ENCODE measurements at places on chromosomes 2 and 18.

DNA sequence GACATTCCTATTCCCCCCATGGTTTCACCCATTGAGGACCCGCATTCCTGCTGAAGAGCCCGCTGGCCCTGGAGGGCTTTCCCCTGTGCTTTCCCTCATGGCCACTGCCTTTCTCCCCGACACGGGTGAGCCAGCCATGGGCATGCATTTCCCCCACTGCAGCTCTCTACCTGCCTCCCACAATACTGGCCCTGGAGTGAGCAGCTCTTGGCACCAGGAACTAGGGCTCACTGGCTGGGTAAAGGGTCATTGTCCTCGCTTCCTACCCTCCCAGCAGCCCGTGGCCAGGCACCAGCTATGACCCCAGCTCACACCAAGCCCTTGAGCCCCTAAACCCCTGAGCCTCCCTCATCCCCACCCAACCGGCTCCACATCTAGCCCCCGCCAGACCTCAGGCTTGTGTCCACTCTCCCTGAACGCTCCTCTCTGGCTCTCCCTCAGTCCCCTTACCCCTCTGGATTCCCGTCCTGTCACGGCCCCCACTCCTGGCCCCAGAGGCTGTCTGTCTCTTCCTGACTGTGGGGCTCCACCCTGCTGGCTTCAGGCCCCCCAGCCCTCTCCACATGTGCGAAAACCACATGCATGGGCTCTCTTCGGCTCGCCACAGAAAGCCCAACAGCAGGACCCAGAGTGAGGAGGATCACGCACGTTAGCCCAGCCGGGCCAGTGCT lies 199.8 kb downstream of the ZFP36L2 start:
- no peak for DNase-seq

DNA sequence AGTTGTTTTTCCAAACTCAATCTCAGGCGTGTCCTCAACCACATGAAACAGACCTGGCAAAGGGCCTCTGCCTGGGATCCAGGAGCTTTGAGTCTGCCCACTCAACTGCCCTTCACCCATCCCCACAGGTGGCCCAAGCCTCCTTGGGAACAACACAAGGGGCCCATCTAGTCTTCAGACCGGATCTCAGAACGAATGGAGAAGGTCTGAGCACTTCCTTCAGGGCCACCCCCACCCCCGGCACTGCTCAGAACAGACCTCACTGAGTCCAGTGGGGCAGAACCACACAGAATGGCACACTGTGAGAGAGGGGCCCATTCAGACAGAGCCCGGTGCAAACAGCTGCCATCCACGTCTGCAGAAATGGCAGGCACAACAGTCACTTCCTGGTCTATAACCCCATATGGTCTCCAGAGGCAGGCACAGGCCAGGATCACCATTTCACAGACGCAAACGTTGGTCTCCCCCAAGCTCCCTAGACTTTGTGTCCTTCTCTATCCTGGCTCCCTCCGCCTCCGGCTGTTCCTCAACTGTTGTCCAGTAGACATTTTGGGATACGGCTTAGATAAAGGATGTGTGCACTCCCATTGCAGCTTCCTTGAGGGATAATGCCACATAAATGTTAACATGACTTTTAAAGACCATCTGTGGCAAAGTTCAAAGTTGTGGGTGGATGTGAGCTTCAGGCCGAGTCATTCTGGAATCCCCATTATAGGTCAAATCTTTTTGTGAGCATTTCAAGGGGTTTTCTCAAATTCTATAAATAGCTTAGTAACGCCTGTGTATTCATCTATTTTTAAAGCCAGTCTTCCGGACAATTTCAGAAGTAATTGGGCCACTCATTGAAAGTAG lies 149.7 kb downstream of the SMAD7 start:
- no peak for DNase-seq

- no peak for DNase-seq
These were observed 783.6 kb downstream of the CBLN2 start for GRCh38 chr18:71760541-71760940.

GRCh38 chr2:21821672-21822227 lies 698.0 kb downstream of the TDRD15 start:
- DNase-seq = no peak

- DNase-seq = no peak
These were observed 63.9 kb downstream of the GYPC start for GRCh38 chr2:126719833-126720351.

GRCh38 chr2:28750316-28751251 lies 1.0 kb upstream of the PPP1CB start:
- peak; percentile 46 for DNase-seq

- no peak for DNase-seq
These were observed 240.5 kb downstream of the MREG start for GRCh38 chr2:215772634-215773563.

- DNase-seq = no peak
These were observed 90.4 kb upstream of the NOSTRIN start for GRCh38 chr2:168712053-168712452.

DNA sequence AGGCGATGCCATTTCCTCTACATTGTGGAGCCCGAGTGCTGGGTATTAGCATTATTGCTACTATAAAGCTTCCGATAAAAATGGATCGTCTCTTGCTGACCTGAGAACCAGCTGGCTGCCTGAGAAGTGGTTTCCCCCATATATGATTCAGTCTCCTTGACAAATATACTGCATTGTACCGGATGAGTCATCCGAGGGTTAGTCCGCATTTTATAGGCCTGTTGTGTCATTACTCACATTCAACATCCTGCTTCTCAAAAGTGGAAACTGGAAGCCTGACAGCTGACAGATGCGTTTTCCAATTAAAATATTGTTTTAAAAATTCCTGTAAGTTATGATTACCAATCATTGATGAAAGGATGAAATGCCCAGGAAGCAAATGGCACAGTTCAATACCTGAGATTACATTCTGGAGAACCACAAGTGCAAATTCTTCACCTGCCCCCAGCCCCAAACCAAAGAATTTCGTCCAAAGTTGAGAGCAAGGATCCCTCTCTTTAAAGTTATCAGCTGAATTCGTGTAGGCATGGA lies 65.7 kb downstream of the SPRED2 start:
- peak; percentile 99 for DNase-seq

DNA sequence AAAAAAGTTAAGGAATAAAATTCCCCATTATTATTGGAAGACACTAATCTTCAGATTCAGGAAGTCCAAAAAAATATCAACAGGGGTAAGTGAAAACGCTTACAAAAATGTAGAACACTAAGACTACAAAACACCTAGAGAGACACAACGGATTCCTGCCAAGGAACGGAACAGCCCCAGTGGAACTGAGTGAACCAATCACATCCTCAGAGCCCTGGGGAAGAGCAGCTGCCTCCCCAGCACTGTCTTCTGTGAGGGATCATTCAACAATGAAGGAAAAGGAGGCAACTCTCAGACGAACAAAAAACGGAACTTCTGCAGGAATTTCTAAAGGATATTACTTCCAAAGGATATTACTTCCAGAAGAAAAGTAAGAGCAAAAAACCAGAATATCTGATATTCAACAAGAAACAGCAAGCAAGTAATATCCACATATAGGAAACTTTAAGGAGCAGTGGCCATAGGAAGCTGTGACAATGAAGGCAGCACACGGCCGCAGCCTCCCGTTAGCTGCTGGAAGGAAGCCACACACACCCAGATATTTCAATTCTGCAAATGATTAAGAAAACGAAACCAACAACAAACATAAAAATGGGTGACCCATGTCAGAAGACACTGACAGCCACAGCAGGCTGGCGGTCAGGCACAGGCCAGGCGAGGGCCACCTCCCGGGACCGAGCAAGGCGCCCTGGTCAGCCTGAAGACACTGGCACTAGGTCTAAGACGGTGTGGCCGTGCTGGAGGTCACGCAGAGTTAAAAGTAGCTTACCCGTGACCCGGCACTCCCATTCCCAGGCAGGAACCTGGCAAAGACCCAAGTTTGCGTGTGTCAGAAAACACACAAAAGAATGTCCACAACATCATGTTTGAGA lies 81.8 kb downstream of the HDAC4 start:
- DNase-seq = peak; percentile 42

GRCh38 chr2:188293601-188294351 lies 2.1 kb downstream of the GULP1 start:
- DNase-seq = peak; percentile 38

DNA sequence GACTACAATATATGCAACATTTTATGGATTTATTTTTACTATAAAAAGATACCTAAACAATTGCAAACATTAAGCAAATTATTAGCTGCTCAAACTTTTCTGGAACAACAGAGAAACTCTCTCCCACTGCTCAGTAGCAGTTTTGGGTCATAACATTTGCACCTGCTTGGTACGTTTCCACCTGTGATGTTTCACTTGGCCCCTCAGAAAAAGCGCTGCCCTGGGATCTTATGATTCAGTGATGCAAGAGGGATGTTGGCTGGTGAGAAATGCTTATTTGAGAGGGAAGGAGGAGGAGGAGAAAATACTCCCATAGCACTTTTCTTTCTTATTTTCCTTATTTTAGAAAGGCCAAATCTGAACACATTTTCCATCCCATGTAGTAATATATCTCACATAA lies 9.2 kb downstream of the IRS1 start:
- DNase-seq = no peak

GRCh38 chr2:169093535-169093934 lies 24.2 kb downstream of the DHRS9 start:
- DNase-seq = no peak

- no peak for DNase-seq
These were observed 62.9 kb upstream of the POU3F3 start for GRCh38 chr2:104790901-104791495.

DNA sequence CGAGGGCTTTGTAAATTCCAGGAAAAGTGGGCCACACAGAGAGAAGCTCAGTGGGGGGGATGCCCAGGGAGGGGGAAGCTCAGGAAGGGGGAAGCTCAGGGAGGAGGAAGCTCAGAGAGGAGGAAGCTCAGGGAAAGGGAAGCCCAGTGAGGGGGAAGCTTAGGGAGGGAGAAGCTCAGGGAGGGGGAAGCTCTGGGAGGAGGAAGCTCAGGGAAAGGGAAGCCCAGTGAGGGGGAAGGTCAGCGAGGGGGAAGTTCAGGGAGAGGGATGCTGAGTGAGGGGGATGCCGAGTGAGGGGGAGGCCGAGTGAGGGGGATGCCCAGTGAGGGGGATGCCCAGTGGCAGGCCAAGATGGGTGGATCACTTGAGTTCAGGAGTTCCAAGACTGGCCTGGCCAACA lies 821 bp upstream of the CHRNG start:
- DNase-seq = no peak

GRCh38 chr2:224562831-224563230 lies 22.3 kb downstream of the CUL3 start:
- no peak for DNase-seq

- no peak for DNase-seq
These were observed 106.2 kb downstream of the CCDC141 start for GRCh38 chr2:178943745-178944144.

DNA sequence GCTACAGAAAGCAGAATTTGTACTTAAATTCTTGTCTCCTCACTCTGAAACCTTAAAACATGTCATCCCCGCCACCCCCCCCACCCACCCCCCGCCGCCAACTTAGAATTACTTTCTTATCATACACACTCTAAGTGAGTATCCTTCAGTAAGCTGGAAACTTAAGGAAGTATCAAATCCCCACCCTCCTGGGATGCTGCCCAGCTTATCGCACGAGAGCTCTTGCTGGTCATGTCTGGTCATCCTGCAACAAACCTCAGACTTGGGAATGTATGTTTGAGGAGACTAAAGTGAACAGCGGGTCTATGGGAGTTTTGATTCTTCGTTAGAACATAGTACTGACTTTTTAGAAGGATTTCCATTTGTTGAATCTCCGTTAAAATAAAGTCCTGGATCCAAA lies 203.3 kb downstream of the PTGR3 start:
- DNase-seq = no peak

DNA sequence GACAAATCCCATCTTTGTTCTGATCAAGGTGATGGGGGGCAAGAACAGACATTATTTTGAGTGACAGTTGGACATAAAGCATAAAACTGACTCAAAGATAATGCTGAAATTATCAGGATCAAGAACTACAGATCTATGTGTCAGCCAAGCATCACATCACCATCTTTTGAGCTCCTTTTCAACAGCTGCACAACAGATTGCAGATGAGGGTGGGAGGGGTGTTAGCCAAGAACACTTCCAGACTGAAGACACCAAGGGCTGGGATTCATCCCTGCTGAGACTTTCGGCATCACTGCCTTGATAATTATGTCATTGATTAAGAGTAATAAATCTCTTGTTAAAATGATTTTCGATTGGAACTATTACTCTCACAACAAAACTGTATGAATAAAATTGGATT lies 191.5 kb upstream of the NETO1 start:
- DNase-seq = no peak

DNA sequence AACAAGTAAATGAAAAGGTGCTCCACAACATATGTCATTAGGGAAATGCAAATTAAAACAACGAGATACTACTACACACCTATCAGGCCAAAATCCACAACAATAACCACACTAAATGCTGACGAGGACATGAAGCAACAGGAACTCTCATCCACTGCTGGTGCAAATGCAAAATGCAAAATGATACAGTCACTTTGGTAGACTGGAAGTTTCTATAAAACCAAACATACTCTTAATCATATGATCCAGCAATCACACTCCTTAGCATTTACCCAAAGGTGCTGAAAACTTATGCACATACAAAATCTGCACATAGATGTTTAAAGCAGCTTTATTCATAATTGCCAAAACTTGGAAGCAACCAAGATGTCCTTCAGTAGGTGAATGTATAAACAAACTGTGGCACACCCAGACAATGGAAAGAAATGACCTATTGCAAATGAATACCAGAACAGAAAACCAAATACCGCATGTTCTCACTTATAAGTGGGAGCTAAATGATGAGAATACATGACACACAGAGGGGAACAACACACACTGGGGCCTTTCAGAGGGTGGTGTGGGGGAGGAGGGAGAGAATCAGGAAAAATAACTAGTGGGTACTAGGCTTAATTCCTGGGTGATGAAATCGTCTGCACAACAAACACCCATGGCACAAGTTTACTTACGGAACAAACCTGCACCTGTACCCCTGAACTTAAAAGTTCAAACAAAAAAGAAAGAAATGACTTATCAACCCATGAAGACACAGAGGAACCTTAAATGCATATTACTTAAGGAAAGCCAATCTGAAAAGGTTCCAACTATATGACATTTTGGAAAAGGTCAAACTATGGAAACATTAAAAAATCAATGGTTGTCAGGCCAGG lies 80.4 kb downstream of the ASXL2 start:
- no peak for DNase-seq

- peak; percentile 8 for DNase-seq
These were observed 769 bp downstream of the FKBP1B start for GRCh38 chr2:24050041-24050979.

- peak; percentile 99 for DNase-seq
These were observed 68.3 kb upstream of the MRPS9 start for GRCh38 chr2:104969564-104969963.

GRCh38 chr2:50514901-50515300 lies 517.0 kb downstream of the NRXN1 start:
- DNase-seq = no peak

GRCh38 chr2:75064691-75065396 lies 106.4 kb downstream of the POLE4 start:
- DNase-seq = peak; percentile 42
